ENCODE measurements at places on chromosomes 1 and 21.

DNA sequence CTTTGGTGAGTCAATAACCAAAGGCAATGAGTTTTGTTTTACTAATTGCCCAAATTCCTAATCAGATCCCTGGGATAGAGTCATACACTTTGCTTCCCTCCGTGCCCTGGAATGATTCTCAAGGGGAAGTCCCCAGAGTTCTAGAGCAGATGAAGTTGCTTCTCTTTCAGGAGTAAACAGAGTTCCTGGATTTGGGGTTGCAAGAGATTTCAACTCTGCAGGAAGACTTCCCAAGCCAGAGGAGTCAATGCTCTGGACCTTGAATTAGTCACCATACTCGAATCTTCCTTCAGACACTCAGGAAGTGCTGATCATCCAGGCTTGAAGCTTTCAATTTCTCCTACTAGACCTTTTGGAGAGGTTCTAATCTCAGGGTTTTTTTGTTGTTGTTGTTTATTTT, 39.6 kb downstream of the FCER1A start:
- DNase-seq = no peak

DNA sequence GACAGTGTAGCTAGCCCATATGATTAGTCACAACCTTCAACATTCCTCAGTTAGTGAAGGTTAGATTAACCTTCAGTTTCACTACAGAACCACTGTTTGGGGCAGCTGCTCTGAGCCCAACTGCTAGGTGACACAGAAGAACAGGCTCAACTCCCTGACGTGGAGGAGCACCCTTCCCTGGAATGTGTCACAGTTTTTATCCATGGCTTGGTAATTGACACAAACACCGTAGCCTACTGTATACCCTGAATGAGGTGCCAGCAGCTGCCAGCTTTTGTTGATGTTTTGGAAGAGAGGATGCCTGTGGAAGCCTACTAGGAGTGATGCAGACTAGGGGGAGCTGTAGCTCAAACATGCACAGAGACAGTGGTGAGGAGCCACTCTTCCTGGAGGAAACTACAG, 56.6 kb upstream of the CR2 start:
- DNase-seq = no peak

GRCh38 chr1:15167386-15167785, 13.8 kb downstream of the TMEM51 start:
- DNase-seq = no peak

GRCh38 chr1:65992831-65993271, 200.2 kb downstream of the PDE4B start:
- no peak for DNase-seq

DNA sequence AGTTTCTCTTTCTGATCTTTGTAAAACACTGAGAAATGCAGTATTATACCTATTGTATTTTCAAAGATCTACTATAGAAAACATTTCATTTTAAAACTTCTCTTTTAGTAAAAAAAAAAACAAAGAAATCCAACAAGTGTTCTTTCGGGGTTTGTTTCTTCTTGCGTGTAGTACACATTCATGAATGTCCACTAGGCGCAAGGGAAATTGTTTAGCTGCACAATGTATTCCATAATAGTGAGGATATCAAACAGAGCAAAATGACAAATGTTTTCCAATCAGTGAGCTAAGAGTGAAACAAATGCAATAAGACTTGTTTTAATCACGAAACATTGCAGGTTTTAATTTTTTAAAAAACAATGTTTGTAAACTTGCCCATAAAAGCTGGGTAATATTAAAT, 68.6 kb downstream of the LHX8 start:
- no peak for DNase-seq

DNA sequence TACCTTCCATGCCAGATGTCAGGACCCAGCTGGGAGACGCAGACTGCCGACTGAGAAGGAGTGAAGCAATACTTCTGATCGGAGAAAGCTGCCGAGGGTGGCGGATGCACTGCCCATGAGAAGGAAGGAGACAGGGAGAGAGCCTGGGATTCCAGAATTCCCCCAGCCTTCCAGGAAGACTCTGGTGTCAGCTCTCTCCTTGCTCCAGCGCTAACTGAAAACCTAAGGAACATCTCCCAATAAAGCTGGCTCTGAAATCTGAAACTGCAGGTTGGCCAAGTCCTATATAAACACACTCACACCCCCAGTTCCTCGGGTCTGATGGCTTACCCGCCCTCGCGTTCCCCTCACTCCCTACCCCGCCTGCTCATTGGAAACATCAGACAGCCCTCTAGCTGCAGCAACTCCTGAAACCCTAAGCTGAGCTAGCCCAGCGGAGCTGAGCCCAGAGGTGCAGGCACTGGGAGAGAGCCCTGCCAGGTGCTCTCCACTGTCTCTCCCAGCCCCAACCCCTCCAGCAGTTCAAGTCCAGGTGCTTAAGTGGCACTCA, 52.3 kb downstream of the PLEKHA6 start:
- no peak for DNase-seq

DNA sequence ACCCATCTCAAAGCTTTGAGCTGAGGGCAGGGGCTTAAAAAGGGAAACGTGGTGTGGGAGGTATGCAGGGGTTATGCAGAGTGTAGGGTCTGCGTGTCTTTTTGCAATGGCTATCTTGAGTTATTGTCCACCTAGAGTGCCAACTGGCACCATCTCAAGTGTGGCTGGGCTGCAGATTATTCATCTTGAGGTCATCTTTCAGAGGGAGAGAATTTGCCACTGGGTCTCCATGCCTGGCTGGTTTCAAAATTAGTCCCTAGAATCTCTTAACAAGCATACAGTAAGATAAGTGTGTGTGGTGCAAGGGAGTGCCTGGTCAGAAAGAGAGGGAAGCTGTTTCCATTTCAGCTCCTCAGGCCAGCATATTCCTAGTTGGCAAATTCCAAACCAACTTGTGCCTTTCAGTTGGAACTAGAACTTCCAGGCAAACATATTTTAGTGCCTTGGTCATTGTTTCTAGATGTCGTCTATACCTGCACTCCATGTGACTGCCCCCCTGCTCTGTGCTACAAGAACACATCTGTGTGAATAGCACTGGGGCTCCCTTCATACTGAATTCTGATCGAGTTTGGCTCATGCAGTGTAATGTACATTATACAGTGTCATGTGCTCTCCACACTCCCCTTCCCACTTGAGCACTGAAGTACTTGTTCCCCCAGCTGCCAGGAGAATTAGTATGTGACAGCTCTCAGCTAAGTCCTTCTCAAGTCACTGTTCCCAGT, 5.0 kb upstream of the OR2T8 start:
- no peak for DNase-seq

- no peak for DNase-seq
Observed at GRCh38 chr1:36411674-36412648, 14.3 kb upstream of the LSM10 start.

- no peak for DNase-seq
Observed at GRCh38 chr1:6288665-6289064, 27.8 kb upstream of the GPR153 start.

- DNase-seq = no peak
Observed at GRCh38 chr21:28804089-28804670, 188.5 kb downstream of the LTN1 start.

DNA sequence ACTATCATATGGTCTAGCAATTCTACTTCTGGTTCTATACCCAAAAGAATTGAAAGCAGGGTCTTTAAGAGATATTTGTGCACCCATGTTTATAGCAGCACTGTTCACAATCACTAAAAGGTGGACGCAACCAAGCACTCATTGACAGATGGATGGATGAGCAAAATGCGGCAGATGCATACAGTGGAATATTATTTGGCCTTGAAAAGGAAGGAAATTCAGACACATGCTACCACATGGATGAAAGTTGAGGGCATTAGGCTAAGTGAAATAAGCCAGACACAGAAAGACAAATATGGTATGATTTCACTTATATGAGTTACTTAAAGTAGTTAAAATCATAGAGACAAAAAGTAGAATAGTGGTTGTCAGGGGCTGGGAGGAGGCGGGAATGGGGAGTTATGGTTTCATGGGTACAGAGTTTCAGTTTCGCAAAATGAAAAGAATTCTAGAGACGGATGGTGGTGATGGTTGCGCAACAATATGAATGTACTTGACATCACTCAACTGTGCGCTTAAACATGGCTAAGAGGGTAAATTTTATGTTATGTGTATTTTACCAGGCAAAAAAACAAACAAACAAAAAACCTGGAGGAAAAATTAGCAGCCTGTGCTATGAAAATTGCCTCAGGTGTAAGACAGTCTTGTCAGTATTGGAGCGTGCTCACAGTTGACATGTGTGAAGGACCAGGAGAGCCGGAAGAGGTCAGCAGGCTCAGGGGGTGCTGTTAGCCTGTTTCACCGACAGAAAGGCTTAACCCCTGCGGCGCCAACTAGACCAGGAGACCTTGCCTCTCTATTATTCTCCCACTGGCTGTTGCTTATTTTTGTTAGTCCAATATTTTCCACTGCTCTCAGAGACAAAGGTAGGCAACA, 26.5 kb downstream of the CD247 start:
- no peak for DNase-seq

GRCh38 chr1:109636201-109636952, 16.7 kb downstream of the AMPD2 start:
- DNase-seq = no peak

- DNase-seq = no peak
Observed at GRCh38 chr1:77961392-77961791, 17.5 kb downstream of the FUBP1 start.

DNA sequence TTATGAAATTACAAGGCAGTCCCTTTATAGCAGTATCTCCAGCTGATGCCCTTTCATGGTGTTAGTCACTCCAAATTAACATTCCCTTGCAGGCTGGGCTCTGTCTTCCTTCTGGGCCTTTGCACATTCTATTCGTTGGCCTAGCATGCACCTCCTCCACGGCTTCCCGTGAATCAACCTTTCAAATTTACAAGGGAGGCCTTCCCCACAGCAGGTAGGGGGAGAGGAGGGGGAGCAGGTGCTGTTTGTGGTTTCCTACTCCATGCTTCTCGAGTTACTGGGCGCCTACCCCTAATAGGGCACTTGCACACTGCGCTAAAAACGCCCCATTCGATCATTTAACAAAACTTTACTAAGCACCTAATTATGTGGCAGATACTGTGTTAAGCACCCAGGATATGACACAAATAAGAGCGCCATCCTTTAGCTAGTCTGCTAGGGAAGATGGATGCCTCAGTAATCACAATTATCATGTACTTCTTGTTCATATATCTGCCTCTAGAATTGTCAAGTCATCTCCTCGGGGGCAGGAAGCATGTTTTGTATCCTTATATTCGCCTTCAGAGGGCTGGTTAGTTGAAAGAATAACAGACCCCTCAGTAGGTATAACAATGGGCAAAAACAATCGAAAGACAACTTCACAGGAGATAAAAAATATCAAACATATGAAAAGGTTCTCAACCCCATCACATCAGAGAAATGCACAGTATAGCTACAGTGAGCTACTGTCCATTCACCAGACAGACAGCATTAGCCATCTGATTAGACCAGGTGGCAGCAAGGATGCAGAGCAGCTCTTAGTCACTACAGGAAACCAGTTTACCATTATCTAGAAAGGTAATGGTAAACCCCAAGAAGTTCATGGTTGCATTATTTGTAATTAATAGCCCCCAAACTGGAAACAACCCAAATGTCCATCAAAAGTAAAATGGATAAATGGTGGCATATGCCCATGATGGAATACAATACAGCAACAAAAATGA, 1.7 kb upstream of the ADAR start:
- DNase-seq = no peak

DNA sequence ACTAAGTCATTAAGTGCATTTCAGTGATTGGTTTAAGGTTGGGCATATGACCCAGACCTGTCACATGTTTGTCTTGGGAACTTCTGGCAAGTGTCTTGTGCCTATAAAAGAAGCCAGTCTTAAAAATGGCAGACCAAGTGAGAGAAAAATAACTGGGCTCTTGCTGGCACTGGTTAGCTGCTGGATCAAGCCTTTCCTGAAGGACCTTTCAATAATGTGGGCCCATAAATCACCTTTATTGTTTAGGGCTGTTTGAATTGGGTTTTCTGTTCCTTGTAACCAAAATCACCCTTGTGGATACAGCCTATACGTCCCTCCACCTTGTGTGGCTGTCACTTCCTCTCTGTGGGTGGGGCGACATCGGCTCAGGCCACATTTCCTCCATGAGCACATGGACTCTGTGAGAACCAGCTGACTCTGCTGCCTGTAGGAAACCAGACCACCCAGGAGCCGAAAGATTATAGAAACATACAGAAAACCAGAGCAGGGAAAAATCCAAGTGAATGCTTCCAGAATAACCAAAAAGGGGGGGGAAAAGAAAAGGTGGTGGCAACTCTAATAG, 25.6 kb upstream of the WNT4 start:
- DNase-seq = no peak

GRCh38 chr1:157540852-157541251, 11.5 kb downstream of the FCRL5 start:
- no peak for DNase-seq

DNA sequence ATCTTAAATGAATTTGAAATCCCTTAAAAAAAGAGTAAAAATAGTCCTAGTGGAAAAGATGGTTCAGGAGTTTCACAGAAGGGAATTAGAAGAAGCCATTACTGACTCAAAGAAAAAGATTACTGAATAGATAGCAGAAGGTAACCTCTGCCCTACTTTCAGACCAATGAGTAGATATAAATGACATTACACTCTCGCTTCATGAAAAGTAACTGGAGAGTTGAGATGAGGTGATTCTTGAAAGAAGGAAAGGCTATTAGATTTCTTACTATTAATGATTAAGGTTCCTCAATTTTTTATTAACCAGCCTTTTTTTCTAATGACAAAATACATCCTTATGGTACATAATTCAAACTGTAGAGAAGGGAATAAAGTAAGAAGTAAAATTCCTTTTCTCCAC, 28.3 kb downstream of the CCN1 start:
- DNase-seq = no peak

DNA sequence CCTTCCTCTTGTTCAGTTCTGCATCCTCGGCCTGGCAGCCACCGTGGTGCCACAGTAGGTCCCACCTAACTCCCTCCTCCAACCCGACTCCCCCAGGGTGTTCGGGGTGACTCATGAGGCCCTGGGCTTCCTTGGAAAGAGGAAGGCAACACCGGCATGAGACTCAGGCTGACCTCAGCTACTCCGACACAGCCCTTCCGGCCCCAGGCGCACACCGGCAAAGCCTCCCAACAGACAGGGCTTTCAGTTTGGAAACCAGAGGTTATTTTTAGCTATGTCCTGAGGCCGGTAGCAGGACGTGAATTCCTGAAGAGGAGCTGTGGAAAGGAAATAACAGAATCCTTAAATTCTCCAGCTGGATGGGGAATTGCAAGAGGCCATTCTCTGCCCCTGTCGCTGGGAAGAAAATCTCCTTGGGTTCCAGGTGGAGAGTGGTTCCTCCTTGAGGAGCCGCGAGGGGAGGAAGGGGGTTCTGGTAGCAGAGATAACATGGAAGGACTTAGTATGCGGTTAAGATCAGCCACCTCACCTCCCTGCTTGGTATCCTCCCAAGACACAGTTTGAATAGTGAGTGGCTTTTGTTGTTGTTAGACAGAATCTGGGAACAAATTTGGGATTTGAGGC, 24.4 kb downstream of the PLXNA2 start:
- DNase-seq = no peak

GRCh38 chr1:48740621-48741020, 36.1 kb downstream of the BEND5 start:
- DNase-seq = no peak

DNA sequence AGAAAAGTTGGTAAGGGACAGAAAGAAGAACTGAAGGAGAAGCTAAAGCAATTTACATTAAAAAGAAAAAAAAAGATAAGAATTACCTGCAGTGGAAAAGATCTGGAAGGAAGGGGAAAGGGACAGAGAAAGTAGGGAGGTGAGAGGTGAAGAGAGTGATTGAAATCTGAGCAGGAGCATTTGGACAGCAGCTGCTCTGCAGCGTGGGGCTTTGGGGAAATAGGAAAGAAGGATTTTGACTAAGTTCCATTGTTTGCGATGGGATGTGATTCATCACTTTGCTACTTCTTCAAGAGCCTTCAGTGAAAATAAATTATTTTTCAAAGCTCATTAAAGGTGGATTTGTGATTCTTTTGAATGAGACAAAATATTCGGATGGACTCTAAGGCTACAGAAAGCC, 26.1 kb upstream of the NMNAT2 start:
- DNase-seq = no peak
